ENCODE measurements at places on chromosomes 4 and X. TPM values are rescaled to one million over a fixed set of nuclear protein-coding genes. Genes with fewer than 3 reads are reported as not detected.

Gene FOXR2
- total RNA-seq, result not detected

Gene PPEF2
- not detected for total RNA-seq

Gene ERCC6L
- total RNA-seq, result 0.36 TPM

Gene SHROOM3
- 8.9 TPM for total RNA-seq

Gene FRMD7
- not detected for total RNA-seq

Gene FAM9B
- total RNA-seq, result not detected

Measured in cardiac atrium fibroblast (primary cell).